PC-3 (cell line): ENCODE measurements at places on chromosomes 3 and 15. TPM values are rescaled to one million over a fixed set of nuclear protein-coding genes. Genes with fewer than 3 reads are reported as not detected.

DNA sequence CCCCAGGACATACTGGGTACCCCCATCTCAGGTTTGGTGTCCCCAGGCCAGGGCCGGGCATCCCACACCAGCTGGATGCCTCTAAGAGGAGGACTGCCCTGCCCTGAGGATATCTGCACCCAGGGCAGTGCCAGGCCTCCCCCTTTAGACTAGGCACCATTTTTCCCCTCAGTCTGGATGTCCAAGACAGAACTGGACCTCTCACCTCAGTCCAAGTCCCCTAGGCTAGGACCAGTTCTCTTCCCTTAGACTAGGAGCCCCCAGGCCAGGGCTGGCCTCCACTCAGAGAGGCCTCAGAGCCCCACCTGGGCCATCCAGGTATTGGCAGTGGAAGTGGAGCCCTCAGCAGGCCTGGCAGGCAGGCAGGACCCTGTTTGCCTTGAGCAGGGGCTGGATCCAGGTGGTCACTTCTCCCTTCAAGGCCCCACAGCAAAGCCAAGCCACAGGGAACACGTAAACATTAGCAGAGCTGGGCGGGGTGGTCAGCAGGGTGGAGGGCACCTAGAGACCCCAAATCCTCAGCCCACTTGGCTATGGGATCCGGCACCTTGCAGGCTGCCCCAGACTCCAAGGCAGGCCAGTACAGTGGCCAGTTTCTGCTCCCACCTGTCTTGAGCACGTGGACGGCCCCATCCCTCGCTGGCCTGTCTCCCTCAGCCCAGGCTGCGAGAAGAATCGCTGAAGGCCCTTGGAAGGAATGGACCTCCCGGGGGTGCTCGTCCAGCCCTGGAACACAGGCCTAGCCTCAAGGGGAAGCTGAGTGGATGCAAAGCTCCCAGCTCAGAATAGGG lies 28.3 kb downstream of the PTH1R start:
- H3K36me3 ChIP-seq, result no peaks in the 10 kb centered on the region
- DNase-seq, result no peak
- H3K27me3 ChIP-seq, result no peaks in the 10 kb centered on the region
- no peak overlapping the region for H3K27ac ChIP-seq
- peaks cover 9% of the 10 kb centered on the region for H3K4me1 ChIP-seq
- H3K4me3 ChIP-seq, result no peak overlapping the region

HRG gene
- not detected in 2 replicates for total RNA-seq

CDCP1 gene
- total RNA-seq, result 120 and 124 TPM in 2 replicates

- peaks cover 32% of the 10 kb centered on the region for H3K36me3 ChIP-seq
- H3K27ac ChIP-seq, result no peak overlapping the region
- 0 out of 2 replicates have a peak, but pooled peaks cover 7% of the 10 kb centered on the region for H3K4me1 ChIP-seq
These were observed 60.5 kb downstream of the TOP2B start for GRCh38 chr3:25604107-25604805.

COL7A1 gene
- total RNA-seq, result 7.9 and 10.6 TPM in 2 replicates

DNA sequence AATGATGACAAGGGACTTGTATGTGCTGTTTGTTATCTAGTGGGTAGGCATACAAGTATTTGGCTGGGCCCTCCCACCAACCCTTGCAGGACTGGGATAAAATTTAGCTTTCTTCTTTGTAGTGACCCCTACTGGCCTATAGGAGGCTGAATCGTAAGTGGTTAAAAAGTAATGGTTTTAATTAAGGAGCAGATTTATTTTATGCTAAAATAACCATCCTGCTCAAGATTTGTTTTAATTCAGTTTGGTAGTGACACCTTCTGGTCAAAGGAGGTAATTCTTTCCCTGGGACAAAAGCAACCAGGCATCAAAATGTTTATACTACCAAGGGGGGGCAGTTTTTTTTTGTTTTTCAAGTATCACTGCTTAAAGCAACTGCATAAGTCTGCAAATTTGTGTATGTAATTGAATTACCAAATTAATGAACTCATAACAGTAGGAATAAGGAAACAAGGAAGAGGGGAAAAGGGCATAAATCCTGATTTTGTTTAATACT lies 70.7 kb downstream of the TOP2B start:
- peaks cover 12% of the 10 kb centered on the region; the same call in 1 of the 2 replicates for H3K36me3 ChIP-seq
- H3K27ac ChIP-seq, result no peak overlapping the region
- no peaks in the 10 kb centered on the region for H3K4me1 ChIP-seq
- DNase-seq, result peak; percentile 78
- H3K4me3 ChIP-seq, result no peak overlapping the region
- no peaks in the 10 kb centered on the region for H3K27me3 ChIP-seq

GRCh38 chr3:82202269-82202668 lies 440.8 kb upstream of the GBE1 start:
- DNase-seq, result no peak
- no peaks in the 10 kb centered on the region for H3K36me3 ChIP-seq
- no peaks in the 10 kb centered on the region for H3K4me1 ChIP-seq
- H3K27ac ChIP-seq, result no peak overlapping the region
- no peak overlapping the region for H3K4me3 ChIP-seq
- no peaks in the 10 kb centered on the region for H3K27me3 ChIP-seq

DNA sequence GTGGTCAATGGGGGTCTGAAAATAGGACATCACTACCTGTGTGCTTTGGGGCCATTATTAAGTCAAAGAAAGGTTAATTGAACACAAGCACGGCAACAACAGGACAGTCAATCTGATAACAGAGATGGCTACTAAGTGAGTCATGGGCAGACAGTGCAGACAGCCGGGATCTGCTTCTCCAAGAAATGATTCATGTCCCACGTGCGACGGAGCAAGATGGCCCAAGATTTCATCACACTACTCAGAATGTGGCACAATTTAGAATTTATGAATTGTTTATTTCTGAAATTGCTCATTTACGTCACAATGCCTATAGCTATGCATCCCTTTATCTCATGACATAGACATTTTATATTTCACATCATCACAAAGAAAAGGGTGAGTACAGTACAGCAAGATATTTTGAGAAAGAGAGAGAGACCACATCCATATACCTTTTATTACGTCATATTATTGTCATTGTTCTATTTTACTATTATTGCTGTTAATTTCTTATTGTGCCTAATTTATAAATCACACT lies 770.6 kb upstream of the NR2F2 start:
- peak overlapping the region; percentile 98 for H3K27ac ChIP-seq
- no peak overlapping the region for H3K4me3 ChIP-seq
- no peaks in the 10 kb centered on the region for H3K36me3 ChIP-seq
- H3K4me1 ChIP-seq, result peaks cover 31% of the 10 kb centered on the region
- no peaks in the 10 kb centered on the region for H3K27me3 ChIP-seq
- peak; percentile 81 for DNase-seq

- no peak overlapping the region for H3K27ac ChIP-seq
- no peak overlapping the region for H3K4me3 ChIP-seq
- no peaks in the 10 kb centered on the region for H3K36me3 ChIP-seq
- no peaks in the 10 kb centered on the region for H3K27me3 ChIP-seq
- no peak for DNase-seq
These were observed 13.4 kb downstream of the FOXL2NB start for GRCh38 chr3:138960417-138960852.

GHRL gene
- total RNA-seq, result not detected in 2 replicates

GRCh38 chr3:32856355-32856889 lies 38.6 kb downstream of the TRIM71 start:
- peak; percentile 33 for DNase-seq
- no peak overlapping the region for H3K27ac ChIP-seq
- H3K4me1 ChIP-seq, result peaks cover 8% of the 10 kb centered on the region
- H3K4me3 ChIP-seq, result no peak overlapping the region
- no peaks in the 10 kb centered on the region for H3K27me3 ChIP-seq
- H3K36me3 ChIP-seq, result no peaks in the 10 kb centered on the region

- H3K4me3 ChIP-seq, result no peak overlapping the region
- no peak for DNase-seq
- no peaks in the 10 kb centered on the region for H3K36me3 ChIP-seq
- H3K27ac ChIP-seq, result no peak overlapping the region
- H3K27me3 ChIP-seq, result no peaks in the 10 kb centered on the region
These were observed 23.5 kb downstream of the CIAO2A start for GRCh38 chr15:64070106-64070505.

- H3K27ac ChIP-seq, result no peak overlapping the region
- no peaks in the 10 kb centered on the region for H3K27me3 ChIP-seq
- no peaks in the 10 kb centered on the region for H3K36me3 ChIP-seq
- no peaks in the 10 kb centered on the region for H3K4me1 ChIP-seq
- no peak for DNase-seq
- no peak overlapping the region for H3K4me3 ChIP-seq
These were observed 70.6 kb upstream of the STT3B start for GRCh38 chr3:31462050-31462569.

RSRC1 gene
- total RNA-seq, result 39.5 and 42.8 TPM in 2 replicates

TMC3 gene
- not detected in 2 replicates for total RNA-seq

STAC gene
- 4.4 and 6.7 TPM in 2 replicates for total RNA-seq

CFAP20DC gene
- 13.8 and 15.4 TPM in 2 replicates for total RNA-seq

DNA sequence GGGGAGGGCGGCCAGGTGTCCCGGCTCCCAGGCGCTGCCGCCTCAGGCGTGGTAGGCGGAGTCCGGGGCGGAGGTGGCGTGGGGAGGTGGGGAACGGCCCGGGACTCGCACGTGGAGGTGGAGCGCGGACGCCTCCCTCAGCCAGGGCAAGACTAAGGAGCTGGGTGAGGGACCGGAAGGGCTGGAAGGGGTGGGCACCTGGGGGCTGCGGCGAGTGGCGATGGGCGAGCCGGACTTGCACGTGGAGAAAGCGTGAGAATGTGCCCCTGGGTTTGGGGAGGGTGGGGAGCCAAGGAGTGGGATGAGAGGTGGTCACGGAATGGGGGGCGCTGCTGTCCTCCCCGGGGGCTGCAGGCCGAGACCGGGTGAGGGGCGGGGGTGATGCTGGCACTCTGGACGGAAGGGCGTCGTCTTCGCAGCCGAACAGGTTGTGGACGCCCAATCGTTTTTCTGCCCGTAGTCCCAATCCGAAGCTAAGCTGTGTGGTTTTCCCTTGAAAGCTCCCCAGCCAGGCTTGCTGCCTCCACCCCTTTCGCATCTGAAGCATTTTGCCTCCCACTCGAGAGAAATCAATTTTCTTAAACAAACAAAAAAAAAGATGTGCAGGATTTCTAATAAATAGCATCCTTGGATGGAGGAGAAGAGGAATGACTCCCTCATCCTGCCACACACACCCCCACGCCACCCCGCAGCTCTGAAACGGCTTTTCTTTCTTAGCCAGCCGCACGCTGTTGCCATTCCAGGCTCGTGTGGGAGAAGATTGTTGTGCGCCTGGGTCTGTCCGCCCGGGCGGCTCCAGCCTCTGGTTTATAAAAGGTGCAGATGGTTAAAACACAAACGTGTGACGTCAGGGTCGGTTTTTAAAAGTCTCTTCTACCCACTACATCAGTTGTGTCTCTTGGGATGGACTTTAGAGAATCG lies 62.5 kb upstream of the ANKRD28 start:
- H3K27ac ChIP-seq, result peak overlapping the region; percentile 48
- H3K27me3 ChIP-seq, result no peaks in the 10 kb centered on the region
- DNase-seq, result peak; percentile 69
- H3K4me3 ChIP-seq, result peak overlapping the region; percentile 80

MFGE8 gene
- total RNA-seq, result 32.0 and 34.2 TPM in 2 replicates

DNA sequence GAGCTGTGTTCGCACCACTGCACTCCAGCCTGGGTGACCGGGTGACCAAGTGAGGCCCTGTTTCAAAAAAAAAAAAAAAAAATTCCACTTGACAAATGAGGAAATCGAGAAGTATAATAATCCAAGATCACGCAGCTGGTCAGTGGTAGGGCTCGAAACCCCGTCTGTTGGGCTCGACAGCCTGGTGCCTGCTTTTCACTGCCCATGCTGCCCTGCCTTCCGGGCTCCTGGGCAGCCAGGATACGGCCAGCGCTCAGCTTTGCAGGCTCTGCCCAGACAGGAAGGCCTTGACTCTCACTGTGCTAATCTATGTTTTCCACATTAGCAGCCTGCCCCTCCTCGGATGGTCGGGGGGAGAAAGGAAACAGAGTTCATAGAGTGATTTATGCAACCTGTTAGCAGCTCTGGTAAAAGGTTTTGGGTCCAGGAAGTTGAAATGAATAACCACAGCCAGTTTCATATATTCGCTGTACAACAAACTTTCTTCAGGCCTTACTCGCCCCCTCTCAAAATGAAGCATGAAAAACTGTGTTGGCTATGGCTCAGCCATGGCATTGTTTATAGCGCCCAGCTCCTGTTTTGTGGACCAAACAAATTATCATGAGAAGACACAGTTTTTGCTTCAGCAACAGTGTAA lies 108.8 kb downstream of the XXYLT1 start:
- H3K27me3 ChIP-seq, result no peaks in the 10 kb centered on the region
- H3K36me3 ChIP-seq, result no peaks in the 10 kb centered on the region
- no peak for DNase-seq
- no peak overlapping the region for H3K27ac ChIP-seq
- peaks cover 17% of the 10 kb centered on the region for H3K4me1 ChIP-seq
- no peak overlapping the region for H3K4me3 ChIP-seq

GRCh38 chr3:51934991-51935885 lies 6.5 kb downstream of the RRP9 start:
- peaks cover 14% of the 10 kb centered on the region for H3K4me1 ChIP-seq
- H3K4me3 ChIP-seq, result no peak overlapping the region
- H3K36me3 ChIP-seq, result peaks cover 63% of the 10 kb centered on the region
- DNase-seq, result no peak

DNA sequence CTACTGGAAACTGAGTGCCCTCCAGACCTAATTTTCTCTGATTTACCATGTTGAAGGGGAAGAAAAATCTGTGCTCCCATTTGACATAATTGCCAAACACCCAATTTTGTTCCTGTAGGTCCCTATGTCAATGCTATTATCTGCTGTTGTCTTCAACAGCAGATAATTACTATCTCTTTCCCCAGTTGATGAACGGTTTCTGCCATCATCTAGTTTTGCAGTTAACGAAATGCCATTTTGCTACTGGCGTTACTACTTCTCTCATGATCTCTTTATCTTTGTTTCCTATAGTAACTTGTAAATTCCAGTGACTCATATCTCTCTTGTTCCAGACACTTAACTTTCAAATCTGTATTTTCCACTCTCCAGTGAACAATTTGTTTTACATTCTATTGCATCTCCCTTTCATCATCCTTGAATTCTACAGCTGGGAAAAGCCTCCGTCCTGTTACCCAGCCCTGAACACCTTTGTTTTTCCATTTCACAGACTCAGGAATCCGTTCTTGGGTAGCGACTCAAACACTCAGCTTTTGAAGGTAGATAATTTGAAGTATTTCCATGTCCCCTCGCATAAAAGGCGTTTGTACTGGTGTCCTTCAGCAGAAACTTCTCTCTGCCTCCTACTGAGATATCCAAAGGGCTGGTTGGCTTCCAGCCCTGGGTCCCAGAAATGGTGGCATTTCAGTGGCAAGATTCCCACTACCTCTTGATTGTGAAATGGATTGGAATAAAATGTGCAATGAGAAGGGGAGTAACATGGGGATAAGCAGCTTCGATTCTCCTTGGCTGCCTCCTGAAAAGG lies 111.7 kb downstream of the FOXB1 start:
- peaks cover 16% of the 10 kb centered on the region; the same call in 1 of the 2 replicates for H3K4me1 ChIP-seq
- DNase-seq, result peak; percentile 28
- no peak overlapping the region for H3K27ac ChIP-seq
- no peaks in the 10 kb centered on the region for H3K27me3 ChIP-seq
- no peaks in the 10 kb centered on the region for H3K36me3 ChIP-seq

CATSPER2 gene
- 0.55 and 4.0 TPM in 2 replicates for total RNA-seq

IL17RD gene
- total RNA-seq, result 3.1 and 3.7 TPM in 2 replicates

- no peaks in the 10 kb centered on the region for H3K36me3 ChIP-seq
- H3K27ac ChIP-seq, result no peak overlapping the region
These were observed 23.1 kb downstream of the XXYLT1 start for GRCh38 chr3:195247863-195248189.

PLSCR5 gene
- total RNA-seq, result not detected in 2 replicates

- peaks cover 10% of the 10 kb centered on the region for H3K4me1 ChIP-seq
- H3K4me3 ChIP-seq, result no peak overlapping the region
- no peaks in the 10 kb centered on the region for H3K27me3 ChIP-seq
- H3K36me3 ChIP-seq, result peaks cover 25% of the 10 kb centered on the region
- no peak overlapping the region for H3K27ac ChIP-seq
These were observed 62.7 kb downstream of the GRIP2 start for GRCh38 chr3:14477311-14477935.

- peak; percentile 40 for DNase-seq
- H3K4me1 ChIP-seq, result peaks cover 13% of the 10 kb centered on the region
- H3K27ac ChIP-seq, result no peak overlapping the region
- 0 out of 2 replicates have a peak, but pooled peaks cover under 1% of the 10 kb centered on the region for H3K36me3 ChIP-seq
- no peaks in the 10 kb centered on the region for H3K27me3 ChIP-seq
These were observed 5.6 kb downstream of the HLTF start for GRCh38 chr3:149080699-149081091.
